Foreskin melanocyte (primary cell): ENCODE measurements at places on chromosomes 12 and 14.

GRCh38 chr12:65603438-65604351 lies 220.6 kb upstream of the HMGA2 start:
- no peak for DNase-seq

- DNase-seq, result peak; percentile 97
These were observed 268.8 kb downstream of the ADGRD1 start for GRCh38 chr12:131222329-131223139.

GRCh38 chr12:132147423-132148367 lies 3.4 kb downstream of the NOC4L start:
- no peak for DNase-seq

GRCh38 chr14:25231004-25231403 lies 181.1 kb upstream of the STXBP6 start:
- DNase-seq, result no peak

DNA sequence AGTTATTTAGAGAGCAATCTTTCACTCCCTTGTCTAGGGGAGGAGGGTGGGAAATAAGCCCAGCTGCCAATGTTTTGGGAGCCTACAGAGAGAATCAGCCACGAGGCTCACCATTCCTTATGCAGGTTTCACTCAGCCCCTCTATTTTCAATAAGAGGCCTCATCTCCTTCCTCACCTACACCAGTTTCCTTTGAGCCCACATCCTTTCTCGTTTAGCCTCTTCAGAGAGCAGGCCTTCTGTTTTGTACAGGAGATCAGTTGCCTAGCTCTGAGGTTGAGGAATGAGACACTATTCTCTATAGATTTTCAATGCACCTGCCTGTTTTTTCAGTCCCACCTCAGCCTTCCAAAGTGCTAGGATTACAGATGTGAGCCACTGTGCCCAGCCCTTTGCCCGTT lies 17.9 kb downstream of the SNAPC1 start:
- no peak for DNase-seq

- DNase-seq, result peak; percentile 33
These were observed 50.9 kb upstream of the BICDL1 start for GRCh38 chr12:119938049-119938667.

DNA sequence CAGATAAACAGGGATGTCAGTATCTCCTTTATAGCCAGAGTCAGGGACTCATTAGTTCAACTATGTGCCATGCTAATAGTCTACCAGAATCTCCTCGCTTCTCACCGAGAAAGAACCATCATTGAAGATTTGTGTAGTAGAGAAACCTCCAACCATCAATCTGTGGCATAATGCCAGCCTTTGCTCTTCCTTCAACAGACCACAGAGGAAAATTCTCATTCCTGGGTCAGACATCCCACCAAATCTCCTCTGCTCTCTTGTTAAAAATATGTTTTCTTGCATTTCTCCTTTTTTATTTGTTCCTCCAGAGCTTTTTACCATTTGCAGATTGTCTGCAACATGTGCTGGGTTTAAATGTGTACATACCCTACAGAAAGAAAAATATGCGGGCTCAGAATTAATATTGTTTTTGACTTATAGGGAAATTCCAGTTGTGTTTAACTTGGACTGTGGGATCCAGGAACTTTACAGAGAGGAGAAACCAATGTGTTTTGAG lies 64.9 kb downstream of the LLPH start:
- no peak for DNase-seq

DNA sequence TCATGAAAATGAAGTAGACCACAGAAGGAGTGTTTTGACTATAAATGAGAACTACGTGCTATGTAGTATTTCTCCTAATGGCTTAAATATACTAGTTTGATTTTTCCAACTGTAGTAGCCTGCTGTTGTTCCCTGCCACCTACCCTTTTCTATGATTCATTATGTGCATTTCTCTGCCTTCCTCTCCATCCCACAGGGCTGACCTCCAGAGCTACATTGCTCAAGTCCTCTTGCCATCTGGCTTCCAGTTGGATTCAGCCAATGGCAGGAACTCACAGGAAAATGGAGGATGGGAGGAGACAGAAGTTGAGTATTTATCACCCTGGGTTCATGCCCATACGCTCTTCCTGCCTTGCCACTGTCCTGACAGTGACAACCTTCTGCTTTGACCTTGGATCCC lies 515.3 kb downstream of the SOX5 start:
- DNase-seq, result no peak

- DNase-seq, result no peak
These were observed 147.1 kb downstream of the SLC15A5 start for GRCh38 chr12:16130343-16130742.

GRCh38 chr12:102562836-102563425 lies 82.6 kb upstream of the IGF1 start:
- no peak for DNase-seq

DNA sequence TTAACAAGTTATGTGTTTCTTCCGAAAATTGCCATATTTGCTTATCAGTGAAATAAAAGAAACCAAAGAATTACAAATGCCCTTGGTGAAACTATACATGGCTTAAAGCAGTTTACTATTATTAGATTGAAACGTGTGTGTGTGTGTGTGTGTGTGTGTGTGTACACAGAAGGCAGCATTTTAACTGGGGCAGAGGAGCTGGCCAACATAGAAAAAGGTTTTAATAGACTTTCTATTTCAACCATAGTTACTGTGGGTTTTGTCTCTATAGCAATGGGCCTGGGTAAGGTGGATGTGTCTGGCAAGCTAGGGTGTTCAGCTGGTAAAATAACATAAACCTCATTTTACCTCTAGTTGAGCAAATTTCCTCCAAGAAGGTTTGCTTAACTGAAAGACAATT lies 6.5 kb downstream of the PRICKLE1 start:
- DNase-seq, result no peak

DNA sequence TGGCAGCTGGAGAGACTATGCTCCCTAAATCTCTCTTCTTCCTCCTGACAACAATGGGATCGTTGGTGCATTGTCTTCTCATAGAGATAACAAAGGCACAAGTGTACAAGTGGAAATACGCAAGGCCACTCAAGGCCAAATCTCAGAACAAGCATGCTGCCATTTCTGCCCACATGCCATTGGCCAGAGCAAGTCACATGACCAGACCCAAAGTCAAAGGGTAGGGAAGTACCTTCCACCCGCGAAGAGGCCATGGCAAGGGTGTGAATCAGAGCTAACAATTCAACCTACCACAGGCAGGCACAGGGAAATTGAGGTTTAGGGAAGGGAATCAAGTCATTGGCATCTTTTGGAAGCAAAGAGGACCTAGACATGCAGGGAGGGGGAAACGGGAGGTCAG lies 38.5 kb upstream of the IGF1 start:
- DNase-seq, result no peak

GRCh38 chr12:93179792-93180191 lies 197.9 kb upstream of the NUDT4 start:
- no peak for DNase-seq

DNA sequence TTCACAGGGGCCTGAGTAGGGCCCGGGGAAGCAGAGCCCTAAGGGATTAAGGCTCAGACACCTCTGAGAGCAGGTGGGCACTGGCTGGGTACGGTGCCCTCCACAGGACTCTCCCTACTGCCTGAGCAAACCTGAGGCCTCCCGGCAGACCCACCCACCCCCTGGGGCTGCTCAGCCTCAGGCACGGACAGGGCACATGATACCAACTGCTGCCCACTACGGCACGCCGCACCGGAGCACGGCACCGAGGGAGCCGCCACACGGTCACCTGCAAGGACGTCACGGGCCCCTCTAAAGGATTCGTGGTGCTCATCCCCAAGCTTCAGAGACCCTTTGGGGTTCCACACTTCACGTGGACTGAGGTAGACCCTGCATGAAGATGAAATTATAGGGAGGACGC lies 7.1 kb downstream of the LTBR start:
- DNase-seq, result no peak

- DNase-seq, result no peak
These were observed 16.1 kb downstream of the RASSF9 start for GRCh38 chr12:85820101-85820500.

DNA sequence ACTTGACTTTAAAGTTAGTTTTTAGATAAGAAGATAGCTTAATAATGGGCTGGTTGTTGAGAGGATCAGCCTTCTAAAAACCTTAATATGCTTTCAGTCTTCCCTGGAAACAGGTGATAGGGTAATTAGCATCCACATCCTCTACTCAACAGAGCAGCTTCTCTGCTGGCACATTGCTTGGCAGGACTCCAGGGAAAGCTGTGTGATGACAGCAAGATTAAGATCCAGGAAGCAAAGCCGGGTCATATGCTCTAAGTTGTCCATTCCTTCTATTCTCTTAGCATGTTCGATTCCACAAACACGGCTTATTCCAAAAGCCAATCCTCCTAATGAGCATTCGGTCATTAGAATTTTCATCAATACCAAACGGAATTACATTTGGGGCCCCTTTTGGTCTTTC lies 87.0 kb downstream of the HMGA2 start:
- peak; percentile 52 for DNase-seq

DNA sequence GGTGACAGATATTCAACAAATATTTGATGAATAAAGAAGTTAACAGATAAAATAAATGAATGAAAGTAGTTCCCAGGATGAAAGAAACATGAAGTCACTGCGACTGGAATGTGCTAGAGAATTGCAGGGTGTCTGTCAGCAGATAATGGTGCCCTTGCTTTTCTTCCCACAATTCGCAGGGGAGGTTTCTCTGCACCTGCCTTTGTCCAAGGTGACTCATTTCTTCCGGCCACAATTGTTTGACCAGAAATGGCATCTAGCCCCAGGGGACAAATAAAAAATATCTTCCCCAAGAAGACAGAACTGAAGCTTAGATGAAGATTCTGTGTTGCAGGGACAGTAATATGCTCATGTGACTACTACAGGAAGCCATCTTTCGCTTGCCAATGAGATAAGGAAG lies 316.1 kb upstream of the TBX3 start:
- DNase-seq, result no peak

- peak; percentile 64 for DNase-seq
These were observed 8.6 kb downstream of the SLC25A29 start for GRCh38 chr14:100297320-100298300.

DNA sequence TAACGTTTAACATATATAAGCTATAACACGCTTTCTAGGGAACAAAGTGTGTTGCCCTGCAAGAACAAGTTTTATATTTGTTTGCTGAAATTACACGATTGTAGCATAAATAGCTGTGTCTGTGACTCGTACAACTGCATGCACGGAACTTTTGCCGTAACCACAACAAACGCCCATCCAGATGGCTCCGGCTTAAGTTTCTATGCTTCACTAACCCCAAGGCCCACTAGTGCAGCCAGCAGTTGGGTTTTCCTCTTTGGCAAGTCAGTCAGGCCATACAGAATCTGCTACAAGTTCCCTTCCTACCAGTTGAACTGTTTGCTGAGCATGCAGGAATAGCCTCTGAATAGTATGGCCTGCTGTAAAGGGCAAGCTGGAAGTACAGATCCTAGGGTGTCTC lies 12.1 kb downstream of the CSRP2 start:
- peak; percentile 64 for DNase-seq

- peak; percentile 50 for DNase-seq
These were observed 64.2 kb downstream of the CLMN start for GRCh38 chr14:95255487-95255886.

DNA sequence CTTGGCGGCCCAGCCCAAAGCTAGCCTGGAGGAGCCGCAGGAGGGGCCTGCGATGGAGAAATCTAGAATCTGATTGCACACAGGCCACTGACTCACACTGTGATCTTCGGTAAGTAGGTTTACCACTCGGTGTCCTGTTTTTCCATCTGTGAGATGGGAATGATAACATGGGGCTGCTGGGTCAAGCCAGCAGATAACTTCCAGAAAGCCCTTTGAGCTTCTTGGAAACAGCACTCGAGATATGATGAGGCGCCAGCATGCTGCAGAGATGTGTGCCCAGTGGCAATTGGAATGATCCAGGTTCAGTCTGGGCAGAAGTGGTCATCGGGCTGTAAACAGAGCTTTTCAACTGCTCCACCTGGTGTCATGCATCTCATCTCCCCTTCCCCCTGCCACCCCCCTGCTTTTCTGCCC lies 771.3 kb upstream of the TBX3 start:
- no peak for DNase-seq

DNA sequence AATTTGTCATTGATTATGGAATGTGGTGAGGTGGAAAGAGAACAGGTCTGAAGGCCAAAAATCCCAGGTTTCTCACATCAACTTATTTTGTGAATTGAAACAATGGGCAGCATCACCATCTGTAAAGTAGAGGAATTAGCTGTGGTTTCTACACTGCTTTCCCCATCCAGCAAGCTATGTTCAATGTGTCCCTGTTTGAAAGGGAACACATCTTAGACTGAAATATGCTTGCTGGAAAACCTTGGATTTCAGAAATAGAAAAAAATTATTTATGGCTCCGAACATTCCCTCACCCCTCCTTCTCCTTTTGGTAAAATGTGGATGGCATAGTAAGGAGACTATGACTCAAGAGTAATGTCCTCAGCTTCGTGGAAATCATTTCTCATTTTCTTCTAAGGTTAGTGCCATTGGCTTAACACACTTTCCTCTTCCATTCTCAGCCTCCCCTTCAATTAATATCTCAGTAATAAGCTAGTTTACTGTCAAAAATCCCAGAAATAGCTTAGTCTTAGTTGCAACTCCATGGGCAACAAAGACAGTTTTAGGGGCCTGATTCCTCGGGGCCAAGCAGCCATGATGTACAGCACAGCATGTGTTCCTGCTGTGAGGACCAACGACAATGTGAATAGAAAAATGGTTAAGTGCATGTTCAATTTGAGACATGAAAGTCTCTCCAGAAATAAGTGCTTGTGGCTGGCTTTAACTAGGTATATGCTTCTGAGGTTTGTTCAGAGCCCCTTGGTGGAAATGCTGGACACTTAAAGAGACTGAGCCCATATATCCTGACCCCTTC lies 205.8 kb upstream of the SLC38A2 start:
- no peak for DNase-seq

- no peak for DNase-seq
These were observed 30.7 kb upstream of the MANSC4 start for GRCh38 chr12:27810756-27811155.

DNA sequence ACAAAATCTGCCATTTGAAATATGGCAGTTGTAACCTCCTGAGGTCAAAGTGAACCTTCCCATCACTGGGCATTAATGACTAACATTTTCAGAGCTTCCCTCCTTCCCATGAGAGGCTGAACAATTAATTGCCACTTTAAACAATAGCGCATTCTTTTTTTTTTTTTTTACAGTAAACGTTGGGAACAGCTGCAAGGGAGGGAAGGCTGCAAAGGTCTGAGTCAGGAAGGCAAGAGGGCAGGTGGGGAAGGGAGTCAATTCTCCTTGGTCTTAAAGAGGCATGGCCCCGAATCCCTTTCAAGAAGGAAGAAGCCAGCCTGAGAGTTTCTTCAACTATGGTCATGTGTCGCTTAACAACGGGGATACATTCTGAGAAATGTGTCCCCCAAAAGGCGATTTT lies 41.0 kb upstream of the PLEKHG3 start:
- no peak for DNase-seq
